ENCODE measurements at places on chromosomes 2 and 18.

GRCh38 chr2:104412384-104412783, 441.5 kb upstream of the POU3F3 start:
- no peak for DNase-seq

GRCh38 chr2:65314801-65315441, 87.3 kb downstream of the ACTR2 start:
- no peak for DNase-seq

- peak; percentile 69 for DNase-seq
Measured at GRCh38 chr18:59697236-59697932, at the start of gene CCBE1. Gene CCBE1 (minus strand): TSS chr18:59697423.

DNA sequence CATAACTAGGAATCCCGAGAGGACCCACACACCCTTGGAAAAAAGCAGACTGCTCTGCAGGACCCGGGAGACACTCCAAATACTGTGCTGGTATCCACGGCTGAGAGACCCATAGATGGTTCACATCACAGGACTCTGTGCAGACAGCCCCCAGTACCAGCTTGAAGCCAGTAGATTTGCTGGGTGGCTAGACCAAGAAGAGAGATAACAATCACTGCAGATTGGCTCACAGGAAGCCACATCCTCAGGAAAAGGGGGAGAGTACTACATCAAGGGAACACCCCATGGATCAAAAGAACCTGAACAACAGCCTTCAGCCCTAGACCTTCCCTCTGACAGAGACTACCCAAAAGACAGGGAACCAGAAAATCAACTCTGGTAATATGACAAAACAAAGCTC, 223.8 kb upstream of the LRATD1 start:
- no peak for DNase-seq

GRCh38 chr2:40654346-40654745, 202.5 kb upstream of the SLC8A1 start:
- no peak for DNase-seq

GRCh38 chr2:28321426-28321825, 71.2 kb upstream of the FOSL2 start:
- no peak for DNase-seq

DNA sequence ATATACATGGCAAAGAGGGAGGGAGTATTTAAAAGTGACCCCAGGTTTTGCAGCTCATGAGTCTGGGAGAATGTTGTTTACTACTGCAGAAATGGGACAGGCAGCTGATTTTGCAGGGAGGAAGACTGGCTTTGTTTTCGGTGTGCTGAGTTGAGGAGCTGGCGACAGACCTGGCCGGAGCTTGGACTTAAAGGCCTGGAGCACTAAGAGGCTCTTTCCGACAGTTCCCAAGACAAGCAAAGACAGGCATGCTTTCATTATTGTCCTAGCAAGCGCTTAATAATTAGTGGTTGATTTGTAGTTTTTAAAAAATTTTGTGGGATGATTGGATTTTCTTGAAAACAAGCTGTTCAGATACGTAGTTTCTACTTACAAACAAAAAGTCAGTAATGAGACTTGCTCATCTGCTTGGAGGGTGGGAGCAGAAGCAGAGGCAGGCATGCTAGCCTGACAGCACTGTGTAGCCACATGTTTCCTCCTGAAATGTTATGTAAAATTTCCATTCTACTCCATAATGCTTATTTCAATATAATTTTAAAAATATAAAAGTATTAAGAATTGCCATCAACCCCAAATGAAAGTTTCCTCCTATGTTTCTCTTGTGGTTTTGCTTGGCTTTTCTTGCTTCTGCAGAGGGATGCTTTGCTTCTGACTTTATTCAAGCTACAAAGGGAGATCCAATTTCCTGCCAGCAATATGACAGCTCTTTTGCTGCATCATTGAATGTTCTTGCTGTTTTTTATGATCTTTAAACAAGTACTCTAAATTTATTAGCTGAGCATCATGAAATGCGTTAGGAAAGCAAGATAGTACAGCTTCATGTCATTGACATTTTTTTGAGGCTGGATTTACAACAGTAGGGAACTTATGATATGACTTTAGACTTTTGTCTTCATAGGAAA, 75.8 kb downstream of the PHLPP1 start:
- no peak for DNase-seq

- DNase-seq, result no peak
Measured at GRCh38 chr2:74119339-74119738, 28.4 kb downstream of the BOLA3 start.

- no peak for DNase-seq
Measured at GRCh38 chr2:128642821-128643220, 324.2 kb upstream of the HS6ST1 start.

- no peak for DNase-seq
Measured at GRCh38 chr2:156057647-156058046, 274.9 kb downstream of the NR4A2 start.

- DNase-seq, result no peak
Measured at GRCh38 chr18:69948256-69948655, 583 bp upstream of the CD226 start.

DNA sequence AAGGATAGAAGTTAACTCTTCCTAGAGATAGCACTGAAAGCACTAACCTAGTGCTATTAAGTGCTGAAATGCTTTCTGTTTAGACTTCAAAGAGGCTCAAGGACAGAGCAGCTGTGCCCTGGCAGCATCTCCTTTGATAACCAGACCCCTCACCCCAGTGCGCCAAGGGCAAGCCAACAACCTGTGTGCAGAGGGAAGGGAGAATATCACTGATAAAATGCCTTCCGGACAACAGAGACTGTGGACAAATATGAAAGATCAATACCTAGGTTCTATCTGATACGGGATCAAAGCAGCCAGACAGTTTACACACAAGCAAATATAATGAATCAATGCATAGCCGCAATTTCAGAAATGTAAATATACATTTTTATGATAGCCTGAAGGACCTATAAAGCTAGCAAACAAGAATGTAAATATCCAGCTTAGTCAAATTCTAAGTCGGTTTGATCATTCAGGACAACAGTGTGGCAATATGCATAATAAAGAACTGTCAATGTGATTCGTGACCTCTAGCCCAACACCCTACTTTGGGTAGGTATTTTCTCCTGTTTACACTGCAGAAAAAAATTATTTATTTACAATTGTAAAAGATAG, 91.8 kb upstream of the RFX8 start:
- no peak for DNase-seq

- DNase-seq, result no peak
Measured at GRCh38 chr2:233928594-233929351, 11.6 kb downstream of the TRPM8 start.

DNA sequence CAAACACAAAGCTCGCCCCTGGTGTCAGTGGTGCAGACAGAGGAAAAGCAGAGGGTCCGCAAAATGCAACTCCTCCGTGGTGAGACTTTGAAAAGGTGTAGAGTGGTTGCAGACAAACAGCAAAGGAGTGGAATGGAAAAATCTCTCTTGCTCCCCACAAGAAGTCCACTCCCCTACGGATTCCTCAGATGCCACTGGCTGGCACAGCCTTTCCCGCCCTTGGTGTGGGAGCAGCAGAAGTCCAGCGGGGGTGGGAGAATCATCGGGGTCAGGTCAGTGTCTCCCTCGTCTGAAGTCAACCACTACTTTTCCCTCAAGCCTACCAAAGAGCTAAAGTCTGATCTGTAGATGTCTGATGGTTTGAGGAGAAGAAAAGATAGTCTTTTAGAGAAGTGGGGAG, 22.3 kb upstream of the B3GNT7 start:
- DNase-seq, result no peak

DNA sequence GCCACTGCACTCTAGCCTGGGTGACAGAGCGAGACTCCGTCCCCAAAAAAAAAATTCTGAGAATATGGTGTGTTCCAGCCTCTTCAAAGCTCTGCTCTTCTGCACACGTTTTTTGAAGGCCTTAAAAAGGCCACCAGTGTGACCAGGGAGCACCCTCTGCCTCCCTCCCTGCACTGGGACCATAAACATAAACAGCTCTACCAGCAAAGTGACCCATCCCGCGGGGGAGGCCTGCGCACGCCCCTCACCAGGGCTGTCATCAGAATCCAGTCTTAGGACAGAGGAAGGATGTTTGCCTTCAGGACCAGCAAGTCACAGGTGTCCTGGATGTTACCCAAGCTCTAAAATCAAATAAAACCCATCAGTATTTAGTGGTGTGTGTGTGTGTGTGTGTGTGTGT, 23.2 kb upstream of the B3GNT7 start:
- DNase-seq, result no peak

DNA sequence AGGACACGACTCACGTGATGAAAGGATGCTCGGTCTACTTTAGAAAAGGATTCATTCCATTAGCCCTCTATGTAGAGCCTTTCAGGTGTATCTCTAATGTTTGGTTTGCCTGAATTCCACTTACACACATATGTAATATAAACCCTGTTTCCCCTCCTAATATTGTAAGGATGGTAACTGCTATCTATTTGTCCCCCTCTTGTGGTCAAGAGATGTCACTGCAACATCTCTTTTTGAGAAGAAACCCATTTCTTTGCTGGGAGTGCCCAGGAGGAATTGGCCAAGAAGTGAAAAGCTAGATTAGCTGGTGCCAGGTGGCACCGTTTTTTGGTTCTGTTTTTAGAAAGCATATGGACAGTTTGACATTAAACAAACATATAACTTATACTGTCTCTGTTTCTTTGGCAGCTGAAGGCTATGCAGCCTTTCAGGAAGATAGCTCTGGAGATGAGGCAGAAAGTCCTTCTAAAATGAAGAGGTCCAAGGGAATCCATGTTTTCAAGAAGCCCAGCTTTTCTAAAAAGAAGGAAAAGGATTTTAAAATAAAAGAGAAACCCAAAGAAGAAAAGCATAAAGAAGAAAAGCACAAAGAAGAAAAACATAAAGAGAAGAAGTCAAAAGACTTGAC, 41.2 kb downstream of the RALBP1 start:
- no peak for DNase-seq

- no peak for DNase-seq
Measured at GRCh38 chr18:56532176-56532840, 106.1 kb downstream of the TXNL1 start.

GRCh38 chr2:118250463-118250862, 162.2 kb downstream of the INSIG2 start:
- DNase-seq, result no peak

GRCh38 chr2:113138428-113139322, 11.3 kb downstream of the IL1RN start:
- DNase-seq, result no peak

DNA sequence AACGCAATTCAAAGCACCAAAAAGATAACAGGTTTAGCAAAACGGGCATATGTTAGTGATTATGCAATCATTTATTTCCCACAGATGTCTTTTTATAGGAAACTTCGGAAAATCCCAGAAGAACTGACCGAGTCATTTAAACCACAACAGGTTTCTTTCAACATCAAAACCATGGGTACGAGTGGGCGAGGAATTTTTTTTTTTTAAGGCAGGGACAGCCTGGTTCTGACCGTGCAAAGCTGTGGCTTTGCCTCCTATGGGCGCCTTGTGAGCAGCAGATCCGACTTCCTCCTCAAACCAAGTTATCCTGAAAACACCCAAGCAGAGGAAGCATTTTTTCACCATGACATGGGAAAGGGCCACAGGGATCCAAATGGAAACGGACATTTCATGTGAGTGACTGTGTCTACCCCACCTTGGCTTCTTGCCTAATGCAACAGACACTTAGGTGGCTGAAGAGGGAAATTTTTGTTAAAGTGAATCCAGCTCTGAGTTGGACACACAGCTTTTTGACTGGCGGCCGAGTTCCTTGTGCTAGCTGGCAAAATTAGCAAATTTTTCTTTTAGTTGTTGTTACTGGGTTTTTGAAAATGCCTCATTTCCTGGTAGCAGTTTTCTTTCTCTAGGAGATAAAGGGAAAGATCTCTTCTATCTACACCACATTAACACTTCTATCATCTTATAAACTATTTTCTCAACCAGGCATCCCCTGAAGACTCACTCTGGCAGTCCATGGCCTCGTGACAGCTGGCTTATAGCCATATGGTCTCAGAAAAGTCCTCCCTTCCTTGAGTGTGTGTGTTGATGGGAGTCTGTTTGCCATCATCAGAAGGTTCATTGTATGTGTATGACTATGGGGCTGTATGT, 487.4 kb upstream of the ZEB2 start:
- peak; percentile 35 for DNase-seq

- no peak for DNase-seq
Measured at GRCh38 chr2:151052850-151053660, 208.6 kb downstream of the RBM43 start.

GRCh38 chr2:36889795-36890194, 76.5 kb downstream of the STRN start:
- DNase-seq, result no peak

GRCh38 chr2:161412346-161412745, 3.8 kb upstream of the TBR1 start:
- no peak for DNase-seq

DNA sequence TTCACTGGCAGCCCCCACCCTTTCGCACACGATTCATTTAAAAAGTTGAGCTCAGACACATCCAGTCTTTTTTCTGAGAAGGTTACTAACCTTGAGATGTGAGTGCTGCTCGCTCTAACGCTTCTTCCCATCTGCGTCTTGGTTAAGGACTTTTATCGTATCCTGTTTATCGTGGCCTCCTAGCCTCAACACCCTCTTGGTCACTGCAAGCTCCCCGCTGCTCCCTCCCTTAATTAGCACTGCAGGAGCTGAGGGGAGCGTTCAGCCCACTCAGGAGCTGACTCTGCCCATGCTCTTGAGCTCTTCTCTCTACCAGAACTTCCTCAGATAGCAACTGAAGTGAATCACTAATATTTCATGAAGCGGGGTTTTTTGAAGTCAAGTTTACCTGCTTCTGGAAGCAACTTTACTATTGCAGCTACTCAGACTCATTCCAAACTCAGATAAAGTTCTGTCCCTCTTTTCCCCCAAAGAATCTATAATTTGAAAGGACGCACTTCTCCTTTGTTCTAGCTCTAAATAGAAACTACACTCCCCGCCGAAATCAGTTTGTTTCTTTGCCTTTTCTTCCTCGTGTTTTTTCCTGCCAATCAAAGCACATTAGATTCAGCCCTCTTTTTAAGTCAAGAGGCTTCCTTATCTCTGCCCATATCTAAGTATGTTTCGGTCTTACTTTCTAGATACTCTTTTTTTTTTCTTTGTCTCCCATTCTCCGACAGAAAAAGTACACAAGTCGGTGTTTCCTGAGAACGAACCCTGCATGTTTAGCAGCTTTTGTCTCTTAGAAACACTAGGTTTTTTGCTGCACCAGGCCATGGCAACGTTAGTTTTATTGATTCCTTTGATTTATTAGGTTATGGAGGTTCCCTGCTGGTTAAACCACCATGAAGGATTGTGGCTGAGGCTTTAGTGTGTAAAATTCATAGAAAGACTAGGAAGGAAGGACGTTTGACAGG, 9.3 kb upstream of the CD226 start:
- DNase-seq, result no peak

DNA sequence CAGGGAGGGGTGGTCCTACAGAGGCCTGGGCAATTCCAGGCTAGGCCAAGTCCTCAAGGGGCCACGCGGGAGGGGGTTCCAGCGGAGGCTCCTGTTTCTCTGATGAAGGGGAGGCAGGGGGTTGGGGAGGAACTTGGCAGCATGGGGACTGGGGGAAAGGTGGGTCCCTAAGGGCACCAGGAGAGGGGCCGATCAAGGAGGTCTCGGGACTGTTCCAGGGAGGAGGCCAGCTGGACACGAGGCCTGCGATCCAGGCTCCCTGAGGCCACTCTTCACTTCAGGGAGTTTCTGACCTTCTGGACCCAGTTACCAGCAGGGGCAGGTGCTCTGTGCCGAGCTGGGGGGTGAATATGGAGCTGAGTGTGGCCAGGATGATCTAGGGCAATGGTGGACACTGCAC, 71.5 kb downstream of the ASB1 start:
- DNase-seq, result no peak

GRCh38 chr2:240451108-240451611, 15.7 kb downstream of the GPC1 start:
- peak; percentile 35 for DNase-seq

Measured in left hindlimb (tissue), 1 donor.